ENCODE measurements at places on chromosomes 11 and 22. TPM values are rescaled to one million over a fixed set of nuclear protein-coding genes. Genes with fewer than 3 reads are reported as not detected.

DNA sequence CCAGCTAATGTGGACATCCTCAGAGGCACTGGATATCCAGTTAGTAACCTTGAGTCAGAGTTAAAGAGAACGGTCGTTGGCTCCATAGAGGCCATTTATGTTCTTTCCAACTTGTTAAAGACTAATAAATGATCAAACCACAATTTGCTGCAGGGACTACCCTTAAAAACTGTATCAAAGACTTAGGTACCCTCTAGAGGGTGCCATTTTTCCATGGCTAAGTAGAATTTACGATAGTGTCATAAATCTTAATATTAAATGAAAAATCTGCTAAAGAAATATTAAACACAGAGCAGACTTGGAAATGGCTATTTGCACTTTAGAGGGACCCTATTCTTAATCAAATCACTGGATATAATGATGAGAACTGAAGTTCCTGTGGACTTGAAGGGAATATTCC lies 685.2 kb upstream of the CHORDC1 start:
- no peak for DNase-seq

GRCh38 chr11:69598147-69598546 lies 42.8 kb upstream of the CCND1 start:
- no peak for DNase-seq

- DNase-seq: no peak
Observed at GRCh38 chr11:75655605-75656004, 13.2 kb downstream of the MAP6 start.

DNA sequence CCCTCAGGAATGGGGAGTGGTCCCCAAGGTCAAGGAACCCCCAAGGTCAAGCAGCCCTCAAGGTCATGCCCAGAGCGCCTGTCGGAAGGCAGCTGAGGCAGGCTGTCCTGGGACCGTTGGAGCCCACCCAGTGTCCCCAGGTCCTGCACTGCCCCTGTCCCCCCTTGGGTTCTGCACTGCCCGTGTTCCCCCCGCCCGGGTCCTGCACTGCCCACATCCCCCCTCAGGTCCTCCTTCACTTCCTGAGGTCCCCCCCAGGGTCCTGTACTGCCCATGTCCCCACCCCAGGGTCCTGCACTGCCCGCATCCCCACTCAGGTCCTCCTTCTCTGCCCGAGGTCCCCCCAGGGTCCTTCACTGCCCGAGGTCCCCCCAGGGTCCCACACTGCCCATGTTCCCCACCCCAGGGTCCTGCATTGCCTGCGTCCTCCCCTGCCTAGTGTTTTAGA lies 1073.0 kb downstream of the BRD1 start:
- no peak for DNase-seq

- no peak for DNase-seq
Observed at GRCh38 chr11:65338676-65339075, 5.0 kb downstream of the DPF2 start.

- no peak for DNase-seq
Observed at GRCh38 chr22:36160499-36160942, at the start of gene APOL3. TSS of gene APOL3 (minus strand) at chr22:36160755. CDS start at chr22:36149055, 11,700 bp downstream.

DNA sequence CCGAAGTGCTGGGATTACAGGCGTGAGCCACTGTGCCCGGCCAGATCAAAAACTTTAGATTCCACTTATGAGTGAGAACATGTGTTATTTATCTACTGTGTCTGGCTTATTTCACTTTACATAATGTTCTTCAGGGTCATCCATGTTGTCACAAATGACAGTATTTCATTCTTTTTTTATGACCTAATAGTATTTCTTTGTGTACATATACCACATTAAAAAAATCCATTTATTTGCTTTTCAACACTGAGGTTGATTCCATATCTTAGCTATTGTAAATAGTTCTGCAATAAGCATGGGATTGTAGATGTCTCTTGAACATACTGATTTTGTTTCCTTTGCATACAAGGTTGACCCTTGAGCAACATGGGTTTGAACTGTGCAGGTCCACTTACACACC lies 13.2 kb upstream of the SCGB1D1 start:
- DNase-seq: no peak

Gene MUC2
- 0.38 TPM for total RNA-seq

Gene ZNF214
- 0.29 TPM for total RNA-seq

Gene TMPRSS4
- total RNA-seq: 6.6 TPM

Gene PANX3
- 0.42 TPM for total RNA-seq
